CD8-positive, alpha-beta memory T cell (primary cell): ENCODE measurements at places on chromosomes 7 and 10.
A peak's percentile ranks its signal among the peaks of the same experiment; 100 is the strongest.

GRCh38 chr7:575425-576366 lies 56.0 kb upstream of the PDGFA start:
- H3K4me1 ChIP-seq: no peaks in the 10 kb centered on the region
- DNase-seq: no peak
- H3K27ac ChIP-seq: no peak overlapping the region

GRCh38 chr7:75663302-75663907 lies 75.3 kb downstream of the HIP1 start:
- no peaks in the 10 kb centered on the region for H3K27me3 ChIP-seq
- DNase-seq: no peak
- H3K36me3 ChIP-seq: no peaks in the 10 kb centered on the region
- no peak overlapping the region for H3K4me3 ChIP-seq
- H3K4me1 ChIP-seq: no peaks in the 10 kb centered on the region
- peak overlapping the region; percentile 31 for H3K27ac ChIP-seq

DNA sequence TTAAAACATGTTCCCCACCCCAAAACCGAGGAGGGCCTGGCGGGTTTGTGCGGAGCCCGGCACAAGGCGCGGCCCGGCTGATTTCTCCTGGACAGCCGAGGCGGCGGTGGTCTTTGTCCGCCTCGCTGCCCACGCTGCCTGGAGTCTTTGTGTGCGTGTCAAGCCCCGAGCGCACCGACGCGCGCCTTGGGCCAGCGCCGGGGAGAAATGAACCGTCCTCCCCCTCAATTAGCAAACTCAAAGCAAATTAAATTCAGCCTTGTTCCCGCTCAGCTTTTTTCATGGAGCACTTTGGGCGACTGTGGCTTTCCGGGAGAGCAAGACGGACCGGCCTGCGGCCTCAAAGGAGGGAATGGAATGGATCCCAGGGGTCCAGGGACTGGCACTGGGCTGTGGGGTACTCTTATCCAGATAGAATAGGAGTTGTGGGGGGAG lies 4.1 kb downstream of the EMX2 start:
- no peak for DNase-seq
- peaks cover 33% of the 10 kb centered on the region for H3K27me3 ChIP-seq
- no peak overlapping the region for H3K4me3 ChIP-seq
- no peaks in the 10 kb centered on the region for H3K36me3 ChIP-seq
- no peak overlapping the region for H3K27ac ChIP-seq

DNA sequence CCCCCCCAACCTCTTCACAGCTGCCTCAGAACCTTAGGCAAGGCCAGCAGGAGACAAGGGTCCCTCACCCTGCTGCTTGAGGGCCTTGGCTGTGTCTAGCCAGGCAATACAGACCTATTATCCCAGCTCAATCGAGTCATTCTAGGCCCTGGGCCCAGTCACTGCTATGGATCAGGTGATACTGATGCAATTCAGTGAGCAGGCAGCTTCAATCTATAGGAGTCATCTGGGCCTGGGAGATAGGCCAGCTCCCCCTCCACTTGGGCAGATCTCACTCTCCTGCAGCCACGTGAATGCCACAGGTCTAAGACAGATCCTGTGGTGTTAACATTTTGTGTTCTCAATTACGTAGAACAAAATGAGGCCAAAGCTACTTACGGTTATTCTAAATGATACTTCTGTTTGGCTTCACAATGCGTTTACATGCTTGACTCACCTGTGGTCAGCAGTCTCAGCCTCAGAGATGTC lies 68.0 kb upstream of the LRRC4 start:
- peaks cover 1% of the 10 kb centered on the region for H3K36me3 ChIP-seq
- H3K27me3 ChIP-seq: no peaks in the 10 kb centered on the region
- peak overlapping the region; percentile 11 for H3K27ac ChIP-seq

GRCh38 chr10:13473986-13474385 lies 54.8 kb downstream of the BEND7 start:
- H3K4me1 ChIP-seq: no peaks in the 10 kb centered on the region
- H3K36me3 ChIP-seq: no peaks in the 10 kb centered on the region
- no peak overlapping the region for H3K27ac ChIP-seq
- no peak for DNase-seq
- no peak overlapping the region for H3K4me3 ChIP-seq

DNA sequence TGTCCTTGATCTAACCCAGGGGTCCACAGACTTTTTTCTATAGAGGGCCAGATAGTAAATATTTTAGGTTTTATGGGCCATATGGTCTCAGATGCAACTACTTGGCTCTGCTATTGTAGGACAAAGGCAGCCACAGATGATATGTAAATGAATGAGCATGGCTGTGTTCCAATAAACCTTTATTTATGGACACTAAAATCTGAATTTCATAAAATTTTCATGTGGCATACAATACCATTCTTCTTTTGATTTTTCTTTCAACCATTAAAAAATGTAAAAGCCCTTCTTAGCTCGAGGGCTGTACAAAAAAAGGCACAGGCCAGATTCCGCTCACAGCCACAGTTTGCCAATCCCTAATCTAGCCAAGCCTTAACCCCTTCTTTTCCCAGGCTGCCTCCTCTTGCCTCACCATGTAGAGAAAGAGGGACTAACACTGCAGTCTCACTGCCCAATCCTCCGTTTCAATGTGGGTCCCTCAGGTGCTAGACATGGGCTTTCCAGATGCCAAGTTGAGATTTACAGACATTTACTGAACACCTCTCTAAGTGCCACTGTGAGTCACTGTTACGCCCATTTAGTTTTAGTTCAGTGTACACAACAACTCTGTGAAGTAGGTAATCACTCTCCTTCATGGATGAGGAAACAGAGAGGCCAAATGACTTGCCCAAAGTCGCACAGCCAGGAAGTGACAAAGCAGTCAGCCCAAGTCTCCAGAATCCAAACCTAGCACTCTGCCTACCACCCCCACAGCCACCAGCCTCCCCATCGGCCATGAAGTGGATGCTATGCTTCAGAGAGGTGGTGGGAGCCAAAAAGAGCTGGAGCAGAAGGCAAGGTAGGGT lies 132.6 kb upstream of the PDLIM1 start:
- no peaks in the 10 kb centered on the region for H3K27me3 ChIP-seq
- H3K4me3 ChIP-seq: no peak overlapping the region
- no peaks in the 10 kb centered on the region for H3K36me3 ChIP-seq
- no peak overlapping the region for H3K27ac ChIP-seq

DNA sequence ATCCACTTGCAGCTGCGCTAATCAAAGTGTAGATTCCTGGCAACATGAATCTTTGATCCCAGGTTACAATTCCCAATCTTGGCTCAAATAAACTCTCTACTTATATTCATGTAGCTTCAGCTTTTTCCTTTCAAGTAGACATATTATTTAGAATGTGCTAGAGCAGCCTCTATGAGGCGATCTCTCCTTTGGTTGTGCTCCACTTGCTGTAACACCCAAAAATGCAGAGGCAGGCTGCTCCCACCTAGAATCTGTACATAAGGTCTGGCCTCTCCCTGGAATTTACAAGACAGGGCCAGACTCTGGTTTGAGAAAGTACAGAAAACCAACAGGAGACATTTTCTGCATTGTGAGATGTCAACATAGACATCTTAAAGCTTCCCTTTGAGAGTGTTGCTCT lies 23.1 kb downstream of the ZNF107 start:
- no peak overlapping the region for H3K4me3 ChIP-seq
- no peak overlapping the region for H3K27ac ChIP-seq
- DNase-seq: no peak
- H3K36me3 ChIP-seq: peaks cover 43% of the 10 kb centered on the region
- H3K4me1 ChIP-seq: peaks cover 27% of the 10 kb centered on the region

- H3K4me3 ChIP-seq: no peak overlapping the region
- DNase-seq: no peak
- H3K36me3 ChIP-seq: peaks cover 58% of the 10 kb centered on the region
- no peaks in the 10 kb centered on the region for H3K4me1 ChIP-seq
These were observed 41.3 kb downstream of the WDR37 start for GRCh38 chr10:1097436-1097835.

DNA sequence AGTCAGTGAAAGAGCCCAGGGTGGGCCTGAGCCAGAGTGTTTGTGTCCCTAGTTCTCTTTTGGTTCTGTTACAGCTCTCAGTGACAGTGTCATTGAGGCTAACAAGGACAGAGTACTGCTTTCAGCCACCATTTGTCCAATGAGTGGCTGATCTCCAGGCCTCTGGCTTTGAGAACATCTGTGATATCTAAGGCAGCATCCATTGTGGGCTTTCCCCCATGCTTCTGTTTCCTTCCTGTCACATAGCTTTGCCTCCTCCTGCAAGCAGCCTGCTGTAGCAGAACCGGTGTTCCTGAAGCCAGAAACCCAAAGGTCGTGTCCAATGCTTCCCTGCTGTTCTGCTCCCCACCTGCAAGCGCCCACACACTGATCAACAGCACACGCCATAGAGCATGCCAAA lies 68.4 kb downstream of the IKZF1 start:
- no peaks in the 10 kb centered on the region for H3K27me3 ChIP-seq
- peaks cover 55% of the 10 kb centered on the region for H3K36me3 ChIP-seq
- H3K4me1 ChIP-seq: peaks cover 90% of the 10 kb centered on the region
- DNase-seq: no peak

- no peak for DNase-seq
- no peaks in the 10 kb centered on the region for H3K4me1 ChIP-seq
- H3K36me3 ChIP-seq: peaks cover 9% of the 10 kb centered on the region
- no peaks in the 10 kb centered on the region for H3K27me3 ChIP-seq
- no peak overlapping the region for H3K4me3 ChIP-seq
- H3K27ac ChIP-seq: no peak overlapping the region
These were observed 23.0 kb downstream of the DENND11 start for GRCh38 chr7:141679014-141679413.

- H3K4me1 ChIP-seq: no peaks in the 10 kb centered on the region
- no peak overlapping the region for H3K4me3 ChIP-seq
- H3K36me3 ChIP-seq: no peaks in the 10 kb centered on the region
- H3K27ac ChIP-seq: no peak overlapping the region
- H3K27me3 ChIP-seq: no peaks in the 10 kb centered on the region
These were observed 75.9 kb downstream of the SORBS1 start for GRCh38 chr10:95485056-95485844.
